ENCODE measurements at places on chromosomes 7 and 10.
A peak's percentile ranks its signal among the peaks of the same experiment; 100 is the strongest.

DNA sequence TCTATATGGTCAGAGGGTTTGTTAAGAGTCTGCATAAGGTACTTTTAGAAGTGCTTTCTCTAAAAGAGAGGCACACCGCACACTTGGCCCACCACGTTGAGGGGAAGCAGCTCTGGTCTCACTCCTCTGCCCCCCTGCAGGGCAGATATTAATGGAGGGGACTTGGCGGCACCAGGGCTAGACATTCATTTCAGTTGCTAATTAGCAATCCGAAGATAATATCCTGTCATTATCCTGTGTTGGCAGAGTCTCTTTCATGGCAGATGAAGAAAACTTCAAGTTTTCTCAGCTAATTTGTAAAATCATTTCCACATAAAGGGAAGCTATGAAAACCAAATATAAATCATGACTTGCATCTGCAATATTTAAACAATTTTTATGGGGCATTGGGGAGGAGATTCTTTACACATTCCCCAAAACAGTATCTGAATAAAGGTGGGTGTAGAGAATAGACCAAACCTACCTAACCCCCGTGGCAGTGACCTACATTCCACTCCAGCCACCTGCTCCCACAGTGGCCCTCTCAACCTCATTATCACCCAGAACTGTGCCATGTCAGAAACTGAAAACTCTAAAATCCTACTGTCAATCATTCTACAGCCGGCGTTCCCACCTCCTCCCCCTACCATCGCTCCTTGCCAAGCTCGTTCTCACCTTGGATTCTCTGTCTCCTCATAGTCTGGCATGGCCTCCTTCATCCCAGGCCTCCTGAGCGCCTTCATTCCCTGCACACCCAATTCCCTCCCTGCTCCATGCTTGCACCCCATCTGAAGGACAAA, 54.1 kb upstream of the STK17A start:
- no peak for DNase-seq

GRCh38 chr7:100017300-100017699, 1.9 kb downstream of the ZKSCAN1 start:
- no peak for DNase-seq

DNA sequence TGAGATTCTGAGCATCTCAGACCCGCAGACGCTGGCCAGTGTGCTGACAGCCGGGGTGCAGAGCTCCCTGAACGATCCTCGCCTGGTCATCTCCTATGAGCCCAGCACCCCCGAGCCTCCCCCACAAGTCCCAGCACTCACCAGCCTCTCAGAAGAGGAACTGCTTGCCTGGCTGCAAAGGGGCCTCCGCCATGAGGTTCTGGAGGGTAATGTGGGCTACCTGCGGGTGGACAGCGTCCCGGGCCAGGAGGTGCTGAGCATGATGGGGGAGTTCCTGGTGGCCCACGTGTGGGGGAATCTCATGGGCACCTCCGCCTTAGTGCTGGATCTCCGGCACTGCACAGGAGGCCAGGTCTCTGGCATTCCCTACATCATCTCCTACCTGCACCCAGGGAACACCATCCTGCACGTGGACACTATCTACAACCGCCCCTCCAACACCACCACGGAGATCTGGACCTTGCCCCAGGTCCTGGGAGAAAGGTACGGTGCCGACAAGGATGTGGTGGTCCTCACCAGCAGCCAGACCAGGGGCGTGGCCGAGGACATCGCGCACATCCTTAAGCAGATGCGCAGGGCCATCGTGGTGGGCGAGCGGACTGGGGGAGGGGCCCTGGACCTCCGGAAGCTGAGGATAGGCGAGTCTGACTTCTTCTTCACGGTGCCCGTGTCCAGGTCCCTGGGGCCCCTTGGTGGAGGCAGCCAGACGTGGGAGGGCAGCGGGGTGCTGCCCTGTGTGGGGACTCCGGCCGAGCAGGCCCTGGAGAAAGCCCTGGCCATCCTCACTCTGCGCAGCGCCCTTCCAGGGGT, 703 bp downstream of the RBP3 start:
- no peak for DNase-seq

DNA sequence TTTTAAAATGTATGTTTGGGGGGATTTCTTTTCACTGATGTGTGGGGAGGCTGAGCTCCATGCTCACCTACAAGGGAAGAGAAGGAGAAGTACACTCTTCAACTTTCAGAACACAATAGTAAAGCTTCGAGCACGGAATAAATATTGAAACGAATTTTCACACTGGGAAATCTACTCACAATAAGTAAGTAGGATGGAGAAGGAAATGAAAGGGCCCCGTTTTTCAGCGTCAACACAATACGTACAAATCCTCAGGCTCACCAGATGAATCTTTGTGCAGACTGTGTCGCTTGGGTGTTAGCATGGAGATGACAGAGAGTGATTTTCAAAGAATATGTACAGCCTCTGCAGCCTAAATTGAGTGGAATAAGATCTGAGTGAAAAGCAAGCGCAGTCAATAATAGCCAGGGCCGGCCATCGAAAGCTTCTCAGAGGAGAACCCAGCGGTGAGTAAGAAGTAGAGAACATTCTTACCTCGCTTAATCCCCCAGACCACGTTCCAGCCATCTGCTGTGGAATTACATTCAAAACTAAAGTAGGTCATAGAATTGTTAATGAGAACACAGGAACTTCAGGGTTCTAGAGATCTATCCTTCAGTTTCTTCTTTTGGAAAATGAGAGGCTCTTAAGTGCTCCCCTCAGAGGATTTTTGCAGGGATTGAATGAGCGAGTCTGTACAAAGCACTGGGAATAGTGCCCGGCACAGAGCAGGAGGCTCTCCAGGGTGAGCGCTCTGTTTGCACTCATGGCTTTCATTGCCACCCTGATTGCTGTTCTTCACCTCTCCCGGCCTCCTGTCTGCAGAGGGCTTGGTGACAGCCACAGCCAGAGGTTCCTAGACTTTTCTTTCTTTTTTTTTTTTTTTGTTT, 292.8 kb downstream of the SFMBT2 start:
- peak; percentile 45 for DNase-seq

- DNase-seq = no peak
Measured at GRCh38 chr7:70313271-70313670, 715.0 kb downstream of the AUTS2 start.

- DNase-seq = no peak
Measured at GRCh38 chr7:77413861-77414424, 2.2 kb downstream of the GSAP start.

DNA sequence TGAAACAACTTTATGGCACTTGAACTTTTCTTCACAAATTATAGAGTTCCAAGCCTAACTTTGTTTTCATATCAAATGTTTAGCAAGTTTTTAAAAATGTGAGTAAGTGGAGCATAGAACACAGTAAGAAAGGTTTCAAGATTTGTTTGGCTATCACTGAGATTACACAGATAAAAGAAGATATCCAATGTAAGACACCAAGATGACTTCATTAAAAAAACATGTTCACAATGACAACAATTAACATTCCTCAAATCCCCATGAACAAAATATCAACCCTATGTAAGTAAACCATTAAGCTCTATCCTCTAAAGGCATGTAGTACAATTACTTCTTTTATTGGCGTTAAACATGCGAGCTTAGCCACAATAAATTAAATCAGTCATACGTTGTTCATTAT, 129.7 kb downstream of the RELN start:
- no peak for DNase-seq

GRCh38 chr7:24920451-24921361, 59.3 kb downstream of the OSBPL3 start:
- DNase-seq = no peak

DNA sequence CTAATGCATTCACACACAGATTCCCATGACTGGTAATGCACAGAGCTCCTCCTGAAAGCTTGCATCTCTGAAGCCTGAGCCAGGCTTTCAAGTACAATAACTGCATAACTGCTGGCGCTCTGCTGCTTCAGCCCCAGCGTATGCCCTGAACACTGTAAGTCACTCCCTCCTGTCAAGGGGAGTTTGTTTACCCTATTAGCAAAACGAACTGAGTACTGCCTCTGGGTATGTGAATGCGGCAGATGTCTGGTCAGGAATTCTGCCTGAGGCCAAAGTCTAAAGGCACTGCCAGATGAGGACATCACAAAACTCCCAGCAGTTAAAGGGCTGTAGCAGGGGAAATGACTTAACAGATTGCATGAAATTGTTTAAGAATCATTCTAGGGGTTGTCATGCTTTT, 97.7 kb downstream of the NRCAM start:
- DNase-seq = no peak

- DNase-seq = no peak
Measured at GRCh38 chr10:132520177-132520811, 17.3 kb upstream of the INPP5A start.

- no peak for DNase-seq
Measured at GRCh38 chr10:80448209-80448942, 5.7 kb upstream of the TSPAN14 start.

- no peak for DNase-seq
Measured at GRCh38 chr7:40493609-40494051, 358.8 kb downstream of the SUGCT start.

Data from hippocampal formation (tissue), 2 donors.